ENCODE measurements at places on chromosomes 2 and 18. TPM values are rescaled to one million over a fixed set of nuclear protein-coding genes. Genes with fewer than 3 reads are reported as not detected.

REG3G gene
- polyA plus RNA-seq: not detected

HOXD12 gene
- not detected for polyA plus RNA-seq

DNAJC5G gene
- not detected for polyA plus RNA-seq

UPP2 gene
- not detected for polyA plus RNA-seq

ARHGAP28 gene
- polyA plus RNA-seq: 0.65 TPM

RNF103 gene
- polyA plus RNA-seq: 19.0 TPM

AMER3 gene
- not detected for polyA plus RNA-seq

DNA sequence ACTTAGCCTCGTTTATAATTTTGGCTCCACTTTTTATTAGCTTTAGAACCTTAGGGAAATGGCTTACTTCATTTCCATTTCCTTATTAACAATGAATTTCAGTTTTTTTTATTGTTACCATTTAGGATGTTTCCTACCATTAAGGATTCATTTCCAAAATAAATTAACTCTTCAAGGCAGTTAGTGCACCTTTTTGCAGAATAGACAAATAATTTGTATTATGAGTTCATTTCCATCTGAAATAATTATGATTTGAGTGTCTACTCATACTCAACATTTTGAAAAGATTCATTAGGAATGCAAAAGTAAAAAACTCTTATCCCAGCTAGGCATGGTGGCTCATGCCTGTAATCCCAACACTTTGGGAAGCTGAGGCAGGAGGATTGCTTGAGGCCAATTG, 186.8 kb upstream of the STON1 start:
- DNase-seq: no peak

GRCh38 chr2:240446664-240447175, 11.3 kb downstream of the GPC1 start:
- no peak for DNase-seq

DNA sequence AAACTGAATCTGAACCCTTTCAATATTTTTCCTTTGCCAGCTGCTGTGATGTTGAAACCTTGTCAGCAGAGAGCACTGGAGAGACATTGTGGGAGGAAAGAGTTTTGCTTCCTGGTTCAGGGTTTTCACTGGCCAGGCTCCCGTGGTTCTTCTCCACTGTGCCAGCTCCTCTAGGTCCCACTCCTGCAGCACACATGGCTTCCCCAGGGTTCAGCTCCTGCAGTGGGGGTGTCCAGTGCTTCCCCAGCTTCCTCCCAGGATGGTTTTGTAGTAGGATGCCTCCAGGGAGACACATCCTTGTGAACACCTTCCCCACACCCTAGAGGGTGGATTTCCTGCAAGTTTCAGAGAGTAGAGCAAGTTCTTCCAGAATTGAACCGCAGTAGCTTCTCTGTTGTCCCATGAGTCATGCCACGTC, 24.0 kb upstream of the SULT1C3 start:
- DNase-seq: no peak

DNA sequence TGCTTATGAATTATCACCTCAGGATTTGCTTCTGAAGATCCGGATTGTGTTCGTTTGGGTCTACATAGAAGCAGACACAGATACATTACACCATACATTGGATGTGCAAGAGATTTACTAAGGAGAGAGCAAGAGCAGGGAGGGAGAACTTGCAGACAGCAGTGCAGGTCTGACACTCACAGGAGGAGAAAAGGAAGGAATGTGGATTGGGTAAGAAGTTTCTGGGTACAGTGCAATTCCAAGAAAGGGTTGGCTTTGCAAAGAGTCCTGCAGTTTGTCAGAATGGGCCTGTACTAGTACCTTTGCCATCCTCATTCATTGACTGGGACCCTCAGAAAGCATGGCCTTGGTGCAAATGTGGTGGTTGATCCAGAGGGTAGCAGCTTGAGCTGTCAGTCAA, 4.8 kb upstream of the THOC1 start:
- no peak for DNase-seq

DNA sequence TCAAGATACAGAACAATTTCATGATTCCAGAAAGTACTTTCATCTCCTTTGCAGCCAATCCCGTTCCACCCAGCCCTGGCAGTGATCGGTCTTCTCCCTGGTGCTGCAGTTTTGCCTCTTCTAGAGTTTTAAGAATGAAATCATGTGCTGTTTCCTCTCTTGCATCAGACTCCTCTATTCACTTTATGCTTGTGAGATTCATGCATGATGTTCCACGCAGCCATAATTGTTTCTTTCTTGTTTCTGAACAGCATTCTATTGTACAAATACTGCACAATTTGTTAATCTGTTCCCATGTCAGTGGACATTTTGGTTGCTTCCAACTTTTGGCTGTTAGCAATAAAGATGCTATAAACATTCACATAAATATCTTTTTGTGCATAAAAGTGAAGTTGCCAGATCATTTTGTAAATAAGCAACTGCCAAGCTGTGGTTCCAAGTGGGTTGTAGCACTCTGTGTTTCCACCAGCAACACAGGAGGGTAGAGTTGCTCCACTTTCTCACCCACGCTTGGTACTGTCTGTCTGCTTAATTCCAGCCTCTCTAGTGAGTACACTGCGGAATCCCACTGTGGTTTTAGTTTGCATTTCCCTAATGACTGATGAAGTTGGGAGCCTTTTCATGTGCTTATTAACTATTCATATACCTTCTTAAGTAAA, 104.5 kb downstream of the TWIST2 start:
- no peak for DNase-seq

DNA sequence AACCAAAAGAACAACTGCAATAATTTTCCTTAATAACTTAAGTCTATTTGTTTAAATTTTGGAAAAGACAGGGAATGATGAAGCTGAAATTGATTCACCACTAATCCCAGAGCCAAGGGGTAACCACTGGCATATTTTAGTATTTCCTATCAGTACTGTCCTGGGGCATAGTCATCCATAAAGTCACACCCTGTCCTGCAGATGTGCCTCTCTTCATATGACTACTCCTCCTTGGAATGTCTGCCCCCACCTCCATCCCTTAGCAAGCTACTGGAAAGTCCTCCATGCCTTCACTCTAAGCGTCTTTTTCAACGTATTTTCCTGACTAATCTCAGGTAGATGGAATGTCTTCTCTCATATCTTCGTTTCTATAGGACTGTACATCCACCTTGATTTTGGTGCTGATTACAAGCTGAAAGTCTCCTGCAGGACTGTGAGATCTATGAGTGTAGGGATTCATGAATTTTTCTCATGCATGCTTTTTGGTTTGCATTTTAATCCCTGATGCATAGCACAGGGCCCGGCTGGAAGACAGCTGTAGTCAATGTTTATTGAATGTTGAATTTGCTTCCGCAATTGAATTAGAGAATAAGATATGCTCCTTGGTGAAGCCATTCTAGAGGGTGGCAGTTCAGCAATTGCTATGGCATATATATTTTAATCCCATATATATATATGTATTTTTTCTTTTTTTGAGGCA, 85.6 kb downstream of the MOGAT1 start:
- no peak for DNase-seq

DNA sequence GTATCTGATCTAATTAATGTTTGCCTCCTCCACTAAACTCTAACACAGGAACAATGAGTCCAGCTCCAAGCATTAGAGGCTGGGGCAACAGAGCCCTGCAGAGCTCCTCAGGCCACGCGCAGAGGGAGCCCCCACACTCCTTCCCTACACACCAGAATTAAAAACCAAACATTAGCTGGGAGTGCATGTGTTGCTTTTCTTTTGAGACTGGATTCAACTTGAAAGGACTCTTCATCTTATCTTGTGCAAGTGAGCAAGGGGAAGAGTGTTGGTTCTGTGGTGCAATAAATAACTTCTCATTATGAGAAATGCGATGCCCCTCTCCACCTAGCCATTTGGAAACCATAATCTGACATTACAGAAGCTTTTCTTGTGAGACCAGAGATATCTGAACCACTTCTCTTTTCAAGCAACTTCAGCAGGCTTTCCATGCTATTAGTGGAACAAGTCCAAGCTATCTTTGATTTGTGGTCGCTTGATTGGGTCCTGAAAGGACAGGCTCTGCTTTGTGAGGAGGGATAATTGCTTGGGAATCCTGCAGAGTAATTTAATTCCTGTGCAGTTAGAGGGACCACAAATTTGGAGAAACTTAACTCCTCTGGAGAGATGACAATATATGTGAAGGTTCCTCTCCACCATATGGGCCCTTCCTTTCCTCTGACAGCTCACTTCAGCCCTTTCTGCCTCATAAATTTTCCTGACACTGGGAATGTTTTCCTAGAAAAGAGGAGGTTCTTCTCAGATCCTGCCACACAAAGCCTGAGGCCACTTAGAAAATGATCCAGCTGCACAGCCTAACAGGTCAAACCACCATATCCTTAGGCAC, 112.5 kb downstream of the ATL2 start:
- no peak for DNase-seq

DNA sequence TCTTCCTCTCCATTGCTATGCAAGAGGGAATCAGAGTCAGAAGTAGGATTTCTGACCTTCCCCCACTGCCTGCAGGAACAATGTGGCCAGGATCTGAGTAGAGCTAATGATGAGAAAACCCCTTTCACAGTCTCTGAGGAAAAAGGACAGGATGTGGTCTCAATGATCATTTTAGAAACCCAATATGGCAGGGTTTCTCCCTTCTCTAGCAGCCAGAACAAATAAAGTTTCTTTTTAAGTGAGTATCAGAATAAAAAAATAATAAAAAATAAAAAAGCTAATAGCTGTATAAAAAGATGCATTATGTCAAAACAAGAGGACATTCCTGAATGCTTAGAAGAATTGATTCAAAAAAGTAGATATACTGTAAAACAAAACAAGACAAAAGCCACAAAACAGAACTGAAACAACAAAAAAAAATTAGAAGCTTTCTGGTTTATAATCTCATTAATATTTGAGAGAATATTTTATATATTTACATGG, 1124.9 kb upstream of the ZEB2 start:
- DNase-seq: no peak

DNA sequence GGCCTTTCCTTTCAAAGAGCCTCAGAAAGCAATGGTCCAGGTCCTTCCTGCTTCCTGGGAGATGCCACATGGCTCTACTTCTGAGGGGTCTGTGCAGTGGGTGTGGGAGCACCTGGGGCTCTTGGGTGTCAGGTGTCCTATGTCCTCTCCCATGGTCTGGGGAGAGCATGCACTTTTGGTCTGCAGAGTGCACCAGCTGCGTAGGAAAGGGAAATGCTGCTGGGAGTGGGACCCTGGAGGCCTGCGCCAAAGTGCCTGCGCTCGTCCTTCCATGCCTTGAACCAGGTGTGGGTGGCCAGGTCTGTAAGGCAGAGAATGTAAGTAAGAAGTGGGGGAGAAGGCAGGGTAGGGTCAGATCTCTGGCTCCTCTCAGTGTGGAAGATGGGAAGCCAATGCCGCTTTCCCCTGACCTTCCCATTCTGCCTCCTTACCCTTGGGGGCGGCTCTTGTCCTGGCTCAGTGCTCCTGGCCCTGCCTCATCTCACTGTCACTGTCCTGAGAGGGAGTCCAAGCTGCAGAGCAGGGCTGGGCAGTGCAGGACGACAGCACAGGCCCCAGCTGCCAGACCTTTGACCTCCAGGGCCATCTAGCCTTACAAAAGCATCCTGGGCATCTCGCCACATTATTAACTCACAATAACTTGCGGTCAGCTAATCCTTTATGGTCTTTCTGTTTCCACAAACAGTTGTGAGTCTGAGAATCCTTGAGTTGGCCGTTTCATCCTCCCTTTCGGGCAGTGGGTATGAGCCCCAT, 6.6 kb upstream of the PROM2 start:
- no peak for DNase-seq

GRCh38 chr2:204665771-204666170, 120.5 kb downstream of the PARD3B start:
- no peak for DNase-seq

Data from psoas muscle (tissue), 8 donors.